Substantia nigra (tissue), 51 donors: ENCODE measurements at places on chromosomes 16 and 17.
A peak's percentile ranks its signal among the peaks of the same experiment; 100 is the strongest.

DNA sequence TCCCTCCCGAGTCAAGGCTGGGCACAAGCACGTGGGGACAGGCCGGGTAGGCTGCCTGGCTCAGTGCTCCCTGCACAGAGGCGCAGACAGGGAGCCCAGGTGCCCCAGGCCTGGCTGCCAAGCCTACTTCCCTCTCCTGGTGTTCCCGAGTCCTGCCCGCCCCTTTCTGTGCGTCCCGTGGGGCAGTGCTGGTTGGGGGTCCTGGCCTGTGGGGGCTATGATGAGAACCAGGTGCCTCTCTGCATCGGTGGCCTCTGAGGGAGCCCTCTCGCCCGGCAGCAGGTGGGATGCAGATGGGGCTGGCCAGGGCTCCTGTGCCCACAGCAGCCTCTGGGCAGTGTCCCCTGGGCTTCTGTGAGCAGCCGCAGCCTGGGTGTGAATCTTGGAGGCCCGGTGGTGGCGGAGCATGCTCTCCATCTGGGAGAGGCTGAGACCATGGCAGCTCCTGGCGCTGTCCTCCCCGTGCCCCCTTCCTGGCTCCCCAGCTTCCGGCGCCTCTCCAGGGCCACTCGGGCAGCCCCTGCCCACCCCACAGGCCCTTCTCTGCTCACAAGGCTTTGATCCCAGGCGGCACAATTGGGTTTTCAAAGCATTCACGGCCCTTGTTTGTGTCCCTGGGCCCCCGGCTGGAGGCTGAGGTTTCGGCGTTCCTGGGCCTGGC lies 7.2 kb downstream of the CENPX start:
- DNase-seq = no peak

- DNase-seq = no peak
Observed at GRCh38 chr16:31871510-31871909, 2.1 kb upstream of the ZNF267 start.

DNA sequence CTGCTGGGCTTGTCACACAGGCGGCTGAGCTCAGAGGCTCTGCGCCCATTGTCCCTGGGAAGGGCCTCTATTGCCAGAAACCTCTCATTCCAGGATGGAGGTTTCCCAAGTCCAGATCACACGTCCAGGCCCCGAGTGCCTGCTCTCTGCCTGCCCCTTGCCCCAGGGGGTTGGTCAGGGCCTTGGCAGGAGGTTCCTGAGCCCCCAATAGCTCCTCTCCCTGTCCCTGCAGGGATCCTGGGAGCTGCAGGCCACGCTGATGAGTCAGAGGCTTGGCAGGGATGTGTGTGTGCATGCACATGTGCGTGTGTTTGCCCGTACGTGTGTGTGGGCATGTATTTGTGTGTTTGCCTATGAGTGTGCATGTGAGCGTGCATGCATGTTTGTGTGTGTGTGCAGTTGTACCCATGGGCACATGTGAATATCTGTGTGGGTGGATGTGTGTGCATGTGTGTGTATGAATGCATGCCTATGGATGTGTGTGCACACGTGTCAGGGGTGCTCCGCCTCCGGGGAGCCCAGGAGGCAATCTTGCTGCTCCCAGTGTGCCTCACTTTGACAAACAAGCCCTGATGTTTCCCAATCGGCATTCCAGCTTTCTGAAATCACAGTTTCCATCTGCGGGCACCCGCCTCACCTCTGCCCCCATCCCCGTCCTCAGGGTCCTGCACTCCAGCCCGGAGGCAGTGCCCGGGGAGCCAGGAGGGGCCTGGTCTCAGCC lies 98.4 kb upstream of the GSE1 start:
- DNase-seq = peak; percentile 58

GRCh38 chr17:68248199-68248825 lies 469 bp downstream of the AMZ2 start:
- peak; percentile 84 for DNase-seq

DNA sequence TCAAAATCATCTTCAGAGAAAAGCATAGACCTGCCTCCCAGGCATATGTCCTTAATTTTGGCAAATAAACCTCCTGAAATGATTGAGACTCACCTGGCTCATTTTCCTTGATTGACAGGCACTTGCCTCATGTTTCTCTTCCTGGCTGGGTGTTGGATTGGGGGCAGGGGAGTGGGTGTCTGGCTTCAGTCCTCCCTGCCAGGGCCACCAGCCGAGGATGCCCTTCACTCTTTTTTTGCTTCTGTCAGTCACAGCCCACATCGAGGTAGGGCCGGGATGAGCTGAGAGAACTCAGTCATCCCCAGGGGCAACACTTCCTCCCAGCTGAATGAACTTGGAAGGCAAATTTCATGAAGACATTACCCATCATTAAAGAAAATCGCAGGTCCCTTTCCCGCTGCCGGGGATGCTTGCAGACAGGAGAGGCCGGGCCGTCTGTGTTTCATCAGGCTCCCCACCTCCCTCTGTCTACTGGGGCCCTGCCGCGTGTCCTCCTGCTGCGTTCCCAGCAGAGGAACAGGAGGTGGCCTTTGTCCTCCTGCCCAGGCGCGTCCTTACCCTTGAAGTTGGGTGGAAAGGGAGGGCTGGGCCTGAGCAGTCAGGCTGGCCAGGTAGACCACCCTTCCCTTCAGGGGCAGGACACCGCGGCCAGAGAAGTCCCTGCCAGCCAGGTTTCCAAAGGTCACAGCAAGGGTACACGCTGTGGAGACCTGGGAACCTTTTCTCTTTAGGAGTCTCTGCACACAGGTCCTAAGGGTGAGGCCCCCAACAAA lies 11.2 kb upstream of the DNAH17 start:
- DNase-seq = no peak

- no peak for DNase-seq
Observed at GRCh38 chr16:55021595-55022475, 91.2 kb downstream of the IRX5 start.

GRCh38 chr17:69551212-69552010 lies 136.9 kb downstream of the MAP2K6 start:
- DNase-seq = no peak
